ENCODE measurements at places on chromosomes 1 and 21.

DNA sequence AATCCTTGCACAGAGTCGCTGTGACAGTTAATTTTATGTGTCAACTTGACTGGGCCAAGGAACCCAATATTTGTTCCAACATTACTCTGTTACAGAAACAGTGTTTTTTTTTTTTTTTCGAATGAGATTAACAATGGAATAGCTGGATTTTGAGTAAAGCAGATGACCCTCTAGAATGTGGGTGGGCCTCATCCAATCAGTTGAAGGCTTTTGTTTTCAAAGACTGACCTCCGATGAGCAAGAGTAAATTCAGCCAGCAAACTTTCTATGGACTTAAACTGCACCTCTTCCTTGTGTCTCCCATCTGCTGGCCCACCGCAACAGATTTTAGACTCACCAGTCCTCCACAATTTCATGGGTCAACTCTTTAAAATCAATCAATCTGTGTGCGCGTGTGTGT lies 17.0 kb downstream of the CRYZ start:
- peaks cover 3% of the 10 kb centered on the region for H3K36me3 ChIP-seq
- H3K4me3 ChIP-seq, result no peak overlapping the region
- H3K4me1 ChIP-seq, result peaks cover 4% of the 10 kb centered on the region

DNA sequence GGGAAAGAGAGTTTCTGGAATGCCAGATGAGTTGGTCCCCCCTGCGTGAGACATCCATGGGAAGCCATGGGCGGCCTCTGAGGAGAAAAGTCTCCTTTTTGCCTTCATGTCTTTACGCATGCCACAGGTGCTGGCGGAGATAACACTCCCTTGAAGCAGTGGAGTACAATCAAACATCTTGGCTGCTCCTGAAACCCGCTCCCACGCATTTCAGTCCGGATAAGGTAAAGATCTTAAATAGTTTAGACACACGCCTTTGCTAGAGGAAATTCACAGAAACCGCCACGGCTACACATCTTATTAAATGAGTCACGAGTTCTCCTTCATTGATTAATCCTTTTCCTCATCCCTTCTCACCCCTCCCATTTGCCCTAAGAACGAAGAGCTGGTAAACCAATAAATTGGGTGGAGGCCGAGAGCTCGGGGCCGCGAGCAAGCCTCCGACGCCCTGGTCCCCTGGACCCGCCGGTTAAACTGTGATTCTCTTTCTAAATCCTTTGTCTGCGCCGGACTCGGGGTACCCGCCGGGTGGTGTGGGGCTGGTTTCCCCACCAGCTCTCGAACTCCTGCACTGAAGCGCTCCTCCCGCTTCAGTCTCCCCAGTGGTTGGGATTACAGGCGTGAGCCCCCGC lies 6.6 kb upstream of the ZNF669 start:
- peak overlapping the region; percentile 95 for H3K27ac ChIP-seq
- H3K4me1 ChIP-seq, result peaks cover 13% of the 10 kb centered on the region
- no peaks in the 10 kb centered on the region for H3K27me3 ChIP-seq
- no peak for DNase-seq
- H3K36me3 ChIP-seq, result peaks cover 4% of the 10 kb centered on the region

- no peaks in the 10 kb centered on the region for H3K36me3 ChIP-seq
- H3K27ac ChIP-seq, result no peak overlapping the region
- peaks cover 15% of the 10 kb centered on the region for H3K4me1 ChIP-seq
- DNase-seq, result no peak
- H3K4me3 ChIP-seq, result no peak overlapping the region
Observed at GRCh38 chr1:93764366-93764750, 82.7 kb upstream of the BCAR3 start.

- no peak overlapping the region for H3K4me3 ChIP-seq
- H3K27ac ChIP-seq, result no peak overlapping the region
- H3K27me3 ChIP-seq, result no peaks in the 10 kb centered on the region
- DNase-seq, result no peak
- H3K4me1 ChIP-seq, result peaks cover 2% of the 10 kb centered on the region
- peaks cover 23% of the 10 kb centered on the region for H3K36me3 ChIP-seq
Observed at GRCh38 chr21:33828083-33828482, 87.5 kb downstream of the ATP5PO start.

- no peak for DNase-seq
- peaks cover 1% of the 10 kb centered on the region for H3K4me1 ChIP-seq
- H3K4me3 ChIP-seq, result no peak overlapping the region
- H3K27me3 ChIP-seq, result peaks cover 81% of the 10 kb centered on the region
Observed at GRCh38 chr1:110316735-110317134, 22.4 kb upstream of the RBM15 start.

DNA sequence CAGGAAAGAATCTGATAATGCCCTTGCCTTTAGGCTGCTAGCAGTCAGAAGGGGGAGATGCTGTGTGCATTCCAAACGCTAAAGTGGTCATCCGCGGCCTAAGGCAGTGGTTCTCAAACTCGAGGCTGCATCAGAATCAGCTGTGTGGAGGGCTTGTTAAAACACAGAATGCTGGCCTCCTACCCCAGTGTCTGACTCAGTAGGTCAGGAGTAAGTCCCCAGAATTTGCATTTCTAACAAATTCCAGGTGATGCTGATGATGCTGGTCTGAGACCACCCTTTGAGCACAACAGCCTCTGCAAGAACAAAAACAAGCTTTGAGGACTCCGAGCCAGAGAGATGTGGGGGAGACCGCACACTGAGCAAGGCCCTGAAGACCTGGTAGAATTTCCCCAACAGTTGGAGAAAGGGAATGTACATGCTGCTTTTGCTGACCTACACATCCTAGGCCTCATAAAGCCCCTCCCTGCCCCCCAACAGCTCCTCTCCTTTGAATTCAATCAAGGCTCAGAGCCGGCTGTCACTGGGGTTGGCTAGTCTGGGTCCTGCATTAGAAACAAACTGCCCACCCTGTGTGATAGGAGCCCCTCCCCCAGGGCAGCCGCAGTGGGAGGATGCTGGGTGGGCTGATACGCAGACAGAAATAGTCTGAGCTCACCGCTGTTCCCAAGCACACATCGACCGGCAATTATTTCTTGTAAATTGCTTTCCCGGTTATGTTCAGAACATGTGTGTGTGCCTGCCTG lies 27.1 kb downstream of the SHISAL2A start:
- no peak overlapping the region for H3K27ac ChIP-seq
- no peaks in the 10 kb centered on the region for H3K27me3 ChIP-seq
- H3K36me3 ChIP-seq, result no peaks in the 10 kb centered on the region
- H3K4me3 ChIP-seq, result no peak overlapping the region

DNA sequence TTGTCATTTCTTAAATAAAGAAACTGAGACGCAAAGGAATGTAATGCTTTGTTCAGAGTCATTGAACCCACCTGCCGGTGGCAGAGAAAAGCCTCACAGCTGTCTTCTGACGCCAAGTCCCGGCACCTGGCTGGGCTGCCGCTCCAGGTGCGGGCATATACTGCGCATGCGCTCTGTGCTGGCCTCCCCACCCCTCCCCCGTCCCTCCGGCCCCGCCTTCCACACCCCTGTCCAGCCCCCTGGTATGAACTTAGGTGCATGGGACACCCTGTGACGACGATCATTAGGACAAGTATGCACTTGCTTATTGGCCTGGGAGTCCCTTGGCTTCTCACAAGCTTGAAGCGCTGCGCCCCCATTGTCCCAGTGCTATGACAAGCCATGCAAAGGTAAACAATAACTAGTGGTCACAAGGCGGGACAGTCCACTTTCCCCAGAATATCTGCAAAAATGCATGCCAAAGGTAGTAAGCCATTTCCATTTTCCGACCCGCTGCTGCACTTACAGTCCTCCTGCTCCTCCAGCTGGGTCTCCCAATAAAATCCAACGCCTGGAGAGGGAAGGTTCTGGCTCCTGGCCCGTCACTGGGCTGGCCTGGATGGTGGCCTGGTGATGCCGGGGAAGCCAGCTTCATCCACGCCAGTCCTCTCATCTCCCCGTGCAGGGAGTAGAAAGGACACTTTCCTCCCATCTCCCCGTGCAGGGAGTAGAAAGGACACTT lies 100.4 kb downstream of the PSMG1 start:
- no peak overlapping the region for H3K27ac ChIP-seq
- no peak for DNase-seq
- H3K4me1 ChIP-seq, result peaks cover 12% of the 10 kb centered on the region
- H3K36me3 ChIP-seq, result no peaks in the 10 kb centered on the region
- peaks cover 11% of the 10 kb centered on the region for H3K27me3 ChIP-seq

- no peaks in the 10 kb centered on the region for H3K36me3 ChIP-seq
- peaks cover 76% of the 10 kb centered on the region for H3K27me3 ChIP-seq
- DNase-seq, result peak; percentile 72
- peak overlapping the region; percentile 33 for H3K4me3 ChIP-seq
- no peaks in the 10 kb centered on the region for H3K4me1 ChIP-seq
- H3K27ac ChIP-seq, result no peak overlapping the region
Observed at GRCh38 chr1:24932284-24932683, 2.2 kb upstream of the RUNX3 start.

DNA sequence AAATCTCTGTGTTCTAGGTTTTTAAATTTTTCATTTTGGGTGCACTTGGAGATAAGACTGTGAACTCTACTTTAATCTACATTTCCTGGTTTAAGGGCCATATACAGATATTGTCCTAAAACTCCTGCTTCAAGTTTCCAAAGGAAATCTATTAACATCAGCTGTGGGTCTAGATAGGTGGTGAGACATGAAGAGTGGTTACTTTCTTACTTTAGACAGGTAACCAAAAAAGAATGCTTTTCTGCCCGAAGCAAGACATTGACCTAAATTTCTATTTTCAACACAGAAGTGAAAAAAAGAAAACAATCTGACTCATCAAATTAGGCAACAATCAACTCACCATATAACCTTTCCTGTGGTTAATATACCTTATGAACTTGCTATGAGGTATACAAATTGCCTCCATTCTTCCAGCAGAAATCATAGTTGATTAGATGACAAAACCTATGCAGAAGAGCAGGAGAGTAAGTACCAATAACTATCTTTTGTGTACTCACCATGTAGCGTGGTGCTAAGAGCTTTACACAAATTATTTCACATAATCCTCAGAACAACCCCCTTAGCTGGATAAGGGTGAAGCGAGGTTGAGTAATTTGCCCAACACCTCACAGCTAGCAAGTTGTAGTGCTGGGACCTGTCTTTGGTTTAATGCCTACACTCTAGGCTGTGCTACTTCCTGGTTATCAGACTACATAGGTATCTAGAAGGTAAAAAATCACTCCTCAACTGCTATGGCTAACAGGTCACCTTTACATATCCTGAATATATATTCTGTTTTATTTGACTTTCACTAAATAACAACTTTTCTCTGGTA lies 23.4 kb upstream of the PTPN14 start:
- no peak for DNase-seq
- no peaks in the 10 kb centered on the region for H3K4me1 ChIP-seq
- H3K27me3 ChIP-seq, result no peaks in the 10 kb centered on the region
- no peaks in the 10 kb centered on the region for H3K36me3 ChIP-seq
- H3K4me3 ChIP-seq, result no peak overlapping the region

- H3K4me1 ChIP-seq, result peaks cover 9% of the 10 kb centered on the region
- H3K27ac ChIP-seq, result peak overlapping the region; percentile 99
- H3K36me3 ChIP-seq, result peaks cover 13% of the 10 kb centered on the region
- no peaks in the 10 kb centered on the region for H3K27me3 ChIP-seq
- peak; percentile 48 for DNase-seq
Observed at GRCh38 chr21:39314143-39315027, 953 bp upstream of the BRWD1 start.

DNA sequence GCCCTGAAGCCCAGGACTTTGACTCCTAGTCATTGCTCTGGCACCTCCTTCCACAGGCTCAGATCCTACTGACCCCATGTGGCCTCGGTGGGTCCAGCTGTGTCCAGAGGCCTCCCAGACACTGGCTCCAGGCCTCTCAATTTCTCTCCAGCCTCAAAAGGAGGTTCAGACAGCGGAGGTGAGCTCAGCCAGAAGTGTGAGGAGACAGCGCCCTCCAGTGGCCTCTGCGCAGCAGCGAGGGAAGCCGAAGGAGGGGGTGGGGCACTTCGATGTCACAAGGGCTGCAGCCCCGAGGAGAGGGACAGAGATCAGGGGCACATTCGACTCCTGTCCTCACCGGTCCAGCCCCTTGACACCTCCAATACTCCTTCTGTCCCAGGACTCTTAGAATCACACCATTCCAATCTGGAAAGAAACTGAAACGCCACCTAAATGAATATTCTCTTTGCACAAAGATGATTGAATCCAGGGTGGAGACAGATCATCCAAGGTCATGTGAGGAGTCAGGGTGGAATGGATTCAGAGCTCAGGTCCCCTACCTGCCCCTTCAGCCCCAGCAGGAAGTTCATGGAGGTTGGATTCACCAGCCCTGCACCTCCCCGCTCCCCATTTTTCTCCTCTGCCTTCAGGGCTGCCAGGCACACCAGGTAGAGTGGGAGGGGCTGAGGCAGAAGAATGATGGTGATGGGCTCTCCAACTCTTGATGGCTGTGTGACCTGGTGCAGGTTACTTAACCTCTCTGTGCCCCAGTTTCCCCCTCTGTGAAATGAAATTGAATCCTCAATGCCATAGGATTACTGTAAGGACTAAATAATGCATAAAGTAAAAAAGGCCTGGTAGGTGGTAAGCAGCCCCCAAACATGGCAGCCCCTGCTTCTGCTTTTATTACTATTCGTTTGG lies 34.8 kb upstream of the ZBTB40 start:
- H3K36me3 ChIP-seq, result no peaks in the 10 kb centered on the region
- peaks cover 32% of the 10 kb centered on the region for H3K4me1 ChIP-seq
- H3K4me3 ChIP-seq, result no peak overlapping the region
- peak; percentile 85 for DNase-seq
- no peak overlapping the region for H3K27ac ChIP-seq

DNA sequence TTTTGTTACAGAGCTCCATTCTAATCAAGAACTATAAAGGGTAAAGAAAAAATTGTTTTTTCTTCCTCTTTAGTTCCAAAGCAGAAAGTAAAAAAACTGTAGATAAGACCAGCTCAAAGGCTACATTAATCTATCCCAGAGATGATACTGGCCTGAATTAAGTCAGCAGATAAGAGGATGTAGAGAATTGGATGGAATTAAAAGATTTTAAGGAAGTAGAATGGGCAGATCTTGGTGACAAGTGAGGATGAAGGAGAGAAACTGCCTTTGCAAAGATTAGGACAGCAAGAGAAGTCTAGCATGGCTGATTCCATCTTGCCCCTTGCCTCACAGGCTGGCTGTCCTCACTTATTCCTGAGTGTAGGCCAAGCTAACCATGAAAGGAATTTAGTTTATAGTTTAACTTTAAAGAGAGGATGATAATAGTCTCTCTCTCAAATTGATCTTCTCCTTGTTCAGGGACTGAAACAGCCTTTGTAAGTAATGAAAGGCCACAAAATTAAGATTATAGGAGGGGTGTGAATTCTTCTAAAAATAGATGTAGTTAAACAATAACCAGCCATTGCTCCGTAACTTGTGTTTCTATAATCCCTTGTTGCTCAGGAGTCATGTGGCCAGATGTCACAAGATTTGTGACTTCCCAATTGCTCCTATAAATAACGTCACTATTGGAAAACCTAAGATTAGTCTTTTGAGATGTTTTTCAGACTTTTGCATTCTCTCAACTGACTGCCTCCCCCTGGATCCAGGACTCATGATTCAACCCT lies 265.0 kb upstream of the USP24 start:
- H3K27me3 ChIP-seq, result peaks cover 4% of the 10 kb centered on the region
- no peak overlapping the region for H3K27ac ChIP-seq
- H3K4me1 ChIP-seq, result peaks cover 17% of the 10 kb centered on the region
- DNase-seq, result no peak
- H3K4me3 ChIP-seq, result no peak overlapping the region

DNA sequence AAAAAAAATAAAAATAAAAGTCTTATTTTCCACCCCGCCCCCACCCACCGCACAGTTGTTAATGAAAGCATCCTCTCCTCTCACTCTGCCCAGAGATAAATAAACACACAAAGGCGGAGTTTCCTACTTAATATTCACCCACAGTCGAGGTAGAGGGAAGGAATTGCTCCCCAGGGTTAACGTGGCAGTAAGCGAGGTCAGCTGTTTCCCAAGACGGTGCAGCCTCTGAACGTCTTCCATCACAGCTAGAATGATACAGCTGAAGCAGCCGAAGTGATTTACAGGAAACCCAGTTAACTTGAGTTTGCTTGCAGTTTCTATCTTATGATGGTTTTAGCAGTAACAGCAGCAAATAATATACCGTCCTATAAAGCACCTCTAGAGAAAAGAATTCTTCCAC lies 283.9 kb downstream of the PBX1 start:
- H3K27ac ChIP-seq, result peak overlapping the region; percentile 22
- no peaks in the 10 kb centered on the region for H3K27me3 ChIP-seq
- no peak overlapping the region for H3K4me3 ChIP-seq
- DNase-seq, result no peak
